Astrocyte of the spinal cord (primary cell): ENCODE measurements at places on chromosomes 11 and 22.

DNA sequence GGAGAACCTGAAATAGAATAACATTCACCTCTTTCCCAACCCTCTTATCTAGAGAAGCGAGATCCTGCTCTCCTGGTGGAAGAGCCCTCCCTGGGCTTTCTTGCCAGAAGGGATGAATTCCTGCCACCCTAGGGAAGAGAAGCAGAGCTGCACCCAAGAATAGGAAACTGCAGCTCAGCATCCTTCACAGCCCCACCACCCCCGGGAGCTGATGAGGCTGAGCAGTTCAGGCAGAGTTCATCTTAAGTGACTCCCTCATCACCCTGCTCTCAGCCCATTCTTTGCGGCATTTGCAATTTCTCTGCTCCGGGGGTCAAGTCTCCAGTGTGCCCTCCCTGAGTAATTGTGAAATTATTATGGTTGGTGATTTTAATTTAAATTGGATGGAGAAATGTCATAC, 514.9 kb downstream of the BUD13 start:
- DNase-seq = no peak

GRCh38 chr11:57709802-57710367, 2.1 kb downstream of the MED19 start:
- DNase-seq = no peak

DNA sequence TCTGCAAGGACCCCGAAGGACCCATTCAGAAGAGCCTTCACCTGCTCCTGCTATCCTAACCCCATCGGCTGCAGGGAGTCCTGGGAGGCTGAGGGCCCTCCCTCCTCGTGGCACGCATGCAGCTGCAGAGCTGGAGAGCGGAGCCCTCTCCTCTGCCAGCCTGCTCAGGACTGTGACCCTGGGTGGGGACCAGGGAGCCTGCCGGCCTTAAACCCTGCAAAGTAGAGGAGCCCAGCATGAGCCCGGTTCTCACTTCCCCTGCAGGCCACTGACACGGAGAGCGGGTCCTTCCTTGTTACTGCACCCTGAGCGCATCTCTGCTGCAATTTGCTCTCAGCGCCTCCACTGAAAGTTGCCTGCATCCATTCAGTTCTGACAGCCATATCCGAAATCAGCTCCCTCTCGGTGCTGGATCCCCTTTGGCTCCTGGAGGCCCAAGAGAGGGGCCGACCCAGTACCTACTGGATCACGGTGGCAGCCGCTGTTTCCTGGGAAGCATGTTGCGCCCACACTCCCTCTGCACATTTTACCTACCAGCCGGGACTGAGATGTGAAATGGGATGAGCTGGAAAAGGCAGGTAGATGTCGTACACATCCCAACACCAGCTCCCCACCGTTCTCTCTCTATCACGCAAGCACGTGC, 312.1 kb downstream of the NTM start:
- DNase-seq = no peak

- peak; percentile 15 for DNase-seq
Observed at GRCh38 chr11:97622795-97623194, 1233.0 kb downstream of the JRKL start.

- DNase-seq = peak; percentile 46
Observed at GRCh38 chr11:130527636-130528297, 79.3 kb downstream of the ADAMTS15 start.

DNA sequence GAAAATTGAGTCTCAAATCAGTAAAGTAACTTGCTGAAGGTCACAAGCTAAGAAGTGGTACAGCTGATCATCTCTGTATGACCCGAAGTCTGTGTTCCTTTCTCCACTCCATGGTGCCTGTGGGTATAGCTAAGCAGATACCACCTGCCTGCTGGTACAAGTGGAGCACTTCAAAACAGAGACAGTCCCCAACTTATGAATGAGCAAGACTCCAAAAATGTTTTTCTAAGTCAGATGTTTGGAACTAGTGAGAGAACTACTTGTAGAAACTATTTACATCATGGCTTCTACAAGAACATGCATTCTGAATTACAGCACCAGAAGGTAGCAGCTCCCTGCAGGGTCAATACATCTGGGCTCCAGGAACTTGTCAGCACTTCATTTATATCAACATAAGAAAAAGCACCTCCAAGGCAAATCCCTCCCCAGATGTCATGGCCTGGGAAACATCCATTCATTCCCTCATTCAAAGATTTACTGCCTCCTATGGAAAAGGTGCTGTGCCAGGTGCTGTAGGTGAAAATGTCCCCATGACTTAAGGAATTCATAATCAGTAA, 94.7 kb downstream of the SERGEF start:
- no peak for DNase-seq

GRCh38 chr11:1202776-1203504, 19.9 kb upstream of the MUC5B start:
- DNase-seq = peak; percentile 8

GRCh38 chr11:65448418-65449105, 26.0 kb downstream of the NEAT1 start:
- DNase-seq = peak; percentile 68

- DNase-seq = peak; percentile 74
Observed at GRCh38 chr22:33380789-33381530, 322.8 kb upstream of the SYN3 start.

DNA sequence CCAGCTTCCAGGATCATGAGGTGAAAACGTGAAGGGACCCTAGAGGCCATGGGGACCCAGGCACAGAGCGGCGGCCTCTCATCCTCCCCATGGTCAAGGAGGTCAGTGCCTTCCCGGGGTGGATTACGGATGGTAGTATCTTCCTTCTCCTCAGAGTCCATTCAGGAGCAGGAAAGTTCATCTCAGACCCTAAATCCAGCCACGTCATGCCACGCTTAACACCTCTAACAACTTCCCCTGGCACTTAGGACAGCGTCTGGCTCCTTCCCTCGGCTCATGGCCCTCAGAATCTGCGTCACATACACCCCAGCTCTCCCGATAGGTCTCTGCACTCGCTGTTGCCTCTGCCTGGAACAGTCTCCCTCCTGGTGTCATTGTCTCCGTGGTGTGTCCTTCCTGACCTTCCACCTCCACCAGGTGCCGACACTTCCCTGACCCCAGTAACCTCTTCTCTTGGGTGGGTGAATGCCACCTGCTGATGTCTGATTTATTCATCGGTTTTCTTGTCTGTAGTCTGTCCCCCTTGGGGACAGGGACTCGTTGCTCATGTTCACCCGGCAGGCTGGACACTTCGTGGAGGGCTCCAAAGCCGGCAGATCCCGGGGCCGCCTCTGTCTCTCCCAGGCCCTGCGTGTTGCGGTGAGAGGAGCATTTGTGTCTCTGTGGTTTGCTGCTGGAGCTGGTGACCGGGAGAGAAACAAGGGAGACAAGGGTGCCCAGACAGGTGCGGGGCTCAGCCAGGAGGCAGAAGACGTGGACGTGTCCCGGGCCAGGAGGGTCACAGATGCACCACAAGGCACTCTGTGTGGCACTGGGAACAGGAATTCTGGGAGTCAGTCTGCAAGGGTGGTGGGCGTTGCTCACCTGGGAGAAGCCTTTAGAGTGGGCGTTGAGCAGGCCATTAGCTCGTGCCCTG, 1.4 kb downstream of the MYEOV start:
- DNase-seq = no peak

- no peak for DNase-seq
Observed at GRCh38 chr22:20785415-20785814, 11.5 kb downstream of the SERPIND1 start.

DNA sequence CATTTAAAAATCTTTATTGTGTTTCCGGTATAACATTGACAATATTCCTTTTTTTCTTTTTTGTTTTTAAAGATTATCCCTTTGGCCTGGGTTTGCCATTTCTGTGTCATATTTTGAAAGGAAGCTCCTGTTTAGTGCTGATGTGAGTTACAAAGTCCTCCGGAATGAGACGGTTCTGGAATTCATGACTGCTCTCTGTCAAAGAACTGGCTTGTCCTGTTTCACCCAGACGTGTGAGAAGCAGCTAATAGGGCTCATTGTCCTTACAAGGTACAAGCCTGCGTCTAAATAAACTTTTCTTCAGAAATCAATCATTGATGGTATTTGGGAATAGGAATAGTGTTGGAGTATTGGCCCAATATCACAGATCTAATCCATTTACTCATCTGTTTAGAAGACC, 19.8 kb downstream of the PIWIL4 start:
- DNase-seq = no peak

DNA sequence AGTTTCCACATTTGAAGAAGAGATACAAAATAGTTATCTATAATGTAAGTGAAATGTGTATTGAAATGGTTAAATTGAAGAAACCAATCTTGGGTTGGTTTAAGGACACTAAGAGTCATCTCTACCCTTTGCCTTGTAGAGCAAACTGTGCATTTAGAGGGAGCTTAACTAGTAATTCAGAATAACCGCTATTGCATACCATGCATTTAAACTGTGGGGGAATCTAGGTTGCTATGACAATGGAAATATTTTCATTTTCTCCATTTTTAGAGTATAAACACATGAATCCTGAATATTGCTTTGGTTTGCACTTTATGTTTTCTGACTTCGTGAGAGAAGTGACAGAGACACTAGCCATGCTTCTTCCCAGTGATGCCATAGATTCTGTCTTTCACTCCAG, 39.7 kb downstream of the FAT3 start:
- no peak for DNase-seq

DNA sequence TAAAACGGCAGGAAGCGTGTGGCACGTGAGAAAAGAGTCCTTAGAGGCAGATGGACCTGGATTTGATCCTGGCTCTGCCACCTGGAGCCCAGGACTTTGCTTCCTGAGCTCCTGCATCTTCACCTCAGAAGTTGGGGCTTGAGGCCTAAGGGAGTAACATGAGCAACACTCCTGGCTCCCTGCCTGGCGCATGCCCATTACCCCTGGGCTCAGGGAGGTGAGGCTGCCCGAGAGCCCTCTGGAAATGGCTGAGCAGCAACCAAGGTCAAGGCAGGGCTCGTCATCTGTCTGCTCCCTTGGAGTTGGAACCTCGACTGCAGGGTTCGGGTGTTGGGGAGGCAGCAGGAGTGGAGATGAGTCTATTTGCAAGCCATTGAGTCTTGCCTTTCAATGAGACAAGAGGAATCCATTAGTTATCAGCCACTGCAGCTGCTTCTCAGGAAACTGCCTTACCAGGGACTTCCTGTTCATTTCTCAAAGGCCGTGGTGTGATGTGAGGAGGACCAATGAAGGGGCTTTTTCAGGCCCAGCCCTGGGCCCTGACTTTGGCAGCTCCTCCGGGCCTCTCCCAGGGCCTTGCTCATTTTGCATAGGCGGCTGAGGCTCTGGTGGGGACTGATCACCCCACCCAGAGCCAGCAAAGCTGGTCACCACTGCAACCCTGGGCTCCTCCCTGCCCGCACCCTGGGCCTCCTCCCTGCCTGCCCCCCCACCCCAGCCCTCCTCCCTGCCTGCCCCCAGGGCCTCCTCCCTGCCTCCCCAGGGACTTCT, 6.4 kb downstream of the FADS2 start:
- DNase-seq = peak; percentile 76

DNA sequence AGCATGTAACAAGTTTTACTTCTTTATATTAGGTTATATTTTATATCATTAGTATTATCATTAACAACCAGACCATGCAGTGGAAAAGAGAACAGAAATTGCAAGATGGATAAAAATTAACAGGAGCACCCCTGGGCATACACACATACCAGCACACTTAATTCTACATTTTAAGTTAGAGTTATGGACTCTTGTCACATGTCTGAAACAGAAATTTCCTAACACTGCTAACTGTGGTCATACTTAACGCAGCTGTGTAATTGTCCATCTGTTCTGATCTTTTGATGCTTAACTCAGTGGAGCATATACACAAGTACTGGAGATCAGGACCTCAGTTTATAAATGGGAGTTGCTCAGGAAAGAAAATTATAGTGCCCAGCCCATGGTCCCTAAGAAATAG, 358 bp downstream of the OR52H1 start:
- DNase-seq = no peak

GRCh38 chr11:57072640-57073039, 83.9 kb downstream of the OR5AK2 start:
- DNase-seq = peak; percentile 97

GRCh38 chr22:39722501-39722900, 151.9 kb downstream of the CACNA1I start:
- DNase-seq = no peak

DNA sequence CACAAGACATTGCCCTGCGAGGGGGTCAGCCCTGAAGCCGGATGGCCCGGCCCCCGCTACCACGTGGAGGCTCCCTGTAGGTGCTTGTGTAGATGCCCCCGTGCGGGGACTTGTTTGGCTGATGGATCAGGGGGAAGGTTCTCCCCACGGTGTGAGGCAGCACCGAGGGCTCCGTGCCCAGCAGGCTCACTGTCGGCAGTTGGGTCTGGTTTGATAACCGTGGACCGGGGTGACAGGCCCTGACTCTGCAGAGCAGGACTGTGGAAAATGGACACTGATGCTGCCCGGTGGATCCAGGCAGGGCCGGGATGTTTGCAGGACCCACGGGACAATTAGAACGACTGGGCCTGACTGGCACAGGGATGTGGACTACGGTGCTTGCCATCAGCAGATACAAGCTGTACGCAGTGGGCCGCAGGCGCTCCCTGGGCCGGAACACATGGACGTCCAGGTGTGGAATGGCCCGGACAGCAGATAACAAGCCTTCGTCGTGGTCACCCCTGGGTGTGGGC, 19.0 kb downstream of the KCNQ1 start:
- no peak for DNase-seq

DNA sequence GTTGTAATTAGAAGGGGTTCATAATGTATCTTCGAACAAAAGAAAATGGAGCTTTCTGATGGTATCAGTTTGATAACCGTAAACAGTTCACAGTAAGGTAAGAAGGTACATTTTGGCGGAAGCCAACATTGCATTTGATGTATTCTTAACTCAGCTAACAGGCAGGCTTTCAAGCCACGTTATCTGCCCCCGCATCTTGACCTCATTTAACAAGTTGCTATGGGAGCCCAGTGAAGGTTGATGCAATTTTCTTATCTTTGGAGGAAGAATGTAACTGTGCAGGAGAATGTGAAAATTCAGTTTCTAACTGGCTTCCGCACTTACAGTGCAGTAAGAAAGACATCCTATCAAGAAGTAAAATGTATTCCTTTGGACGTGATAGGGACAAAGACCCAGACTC, 110.6 kb downstream of the ETS1 start:
- no peak for DNase-seq

- peak; percentile 42 for DNase-seq
Observed at GRCh38 chr11:131977231-131977630, 606.8 kb downstream of the NTM start.

DNA sequence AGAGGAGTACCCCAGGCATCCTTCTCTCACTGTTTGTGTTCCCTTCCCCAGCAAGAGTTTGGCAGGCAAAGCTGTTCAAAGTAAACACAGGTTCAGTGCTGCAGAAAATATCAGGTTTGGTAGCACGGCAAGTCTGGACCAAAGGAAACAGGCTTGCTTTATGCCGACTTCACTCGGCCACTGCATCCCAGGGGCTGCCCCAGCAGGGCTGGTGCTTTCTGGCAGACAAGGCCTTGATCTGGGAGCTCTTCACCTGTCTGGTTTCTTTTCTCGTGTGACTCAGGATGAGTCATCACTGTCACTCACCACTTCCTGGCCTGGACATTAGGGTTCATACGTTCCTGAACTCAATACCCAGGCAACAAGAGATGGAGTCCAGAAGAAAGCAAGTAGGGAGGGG, 52.6 kb upstream of the NAV2 start:
- peak; percentile 79 for DNase-seq
